ENCODE measurements at places on chromosomes 16 and 17. TPM values are rescaled to one million over a fixed set of nuclear protein-coding genes. Genes with fewer than 3 reads are reported as not detected.

Gene DNAH17
- 0.10 TPM for total RNA-seq

Gene PLEKHG4
- 16.3 TPM for total RNA-seq

Gene ABCA10
- total RNA-seq = 0.32 TPM

Gene KRTAP17-1
- not detected for total RNA-seq

Gene ZPBP2
- total RNA-seq = not detected

Gene PROCA1
- total RNA-seq = 5.3 TPM

Gene NPLOC4
- 113 TPM for total RNA-seq

DNA sequence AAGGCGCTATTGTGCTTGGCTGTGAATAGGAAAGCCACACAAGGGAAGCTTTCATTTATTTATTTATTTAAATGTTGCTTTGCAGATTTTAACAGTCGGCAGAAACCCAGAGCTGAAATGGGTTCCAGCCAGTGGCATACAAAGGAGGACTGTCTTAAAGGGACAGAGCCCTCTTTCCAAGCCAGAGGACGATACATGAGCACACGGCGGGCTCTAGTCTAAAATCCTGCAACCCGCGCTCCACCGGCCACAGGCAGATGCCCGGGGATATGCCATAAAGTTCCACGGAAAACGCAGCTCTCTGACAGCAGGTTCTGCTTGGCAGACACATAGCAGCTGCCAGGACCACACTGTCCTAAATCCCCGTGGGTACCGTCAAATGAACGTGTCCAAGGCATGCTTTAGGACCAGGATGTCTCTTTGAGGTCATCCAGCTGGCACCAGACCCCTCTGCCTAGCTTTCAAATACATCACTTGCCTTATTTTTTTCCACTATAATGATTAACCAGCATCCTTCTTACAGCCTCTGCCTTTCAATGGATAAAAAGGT, 64.6 kb downstream of the CYTH1 start:
- DNase-seq = no peak
- peaks cover 84% of the 10 kb centered on the region for H3K4me1 ChIP-seq
- no peak overlapping the region for H3K27ac ChIP-seq
- no peaks in the 10 kb centered on the region for H3K27me3 ChIP-seq

DNA sequence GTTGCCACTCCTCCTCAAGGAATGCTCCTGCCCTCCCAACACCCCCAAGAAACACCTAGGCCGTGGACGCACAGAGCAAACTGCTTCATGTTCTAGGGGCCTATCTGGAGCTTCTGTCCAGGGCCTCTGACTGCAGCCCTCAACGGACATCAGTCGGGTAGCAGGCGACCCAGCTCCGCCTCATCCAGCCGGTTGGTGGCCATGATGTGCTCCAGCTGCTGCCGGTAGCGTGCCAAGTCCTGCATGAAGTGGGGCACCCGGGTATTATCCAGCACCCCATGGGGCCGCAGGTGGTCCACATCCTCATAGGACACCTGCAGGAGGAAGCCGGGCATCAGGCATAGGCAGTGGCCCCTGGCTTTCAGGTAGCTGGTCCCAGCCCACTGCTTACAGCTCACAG, 6.3 kb downstream of the NOL3 start:
- no peak overlapping the region for H3K4me3 ChIP-seq
- peaks cover 50% of the 10 kb centered on the region for H3K4me1 ChIP-seq
- peaks cover 22% of the 10 kb centered on the region for H3K36me3 ChIP-seq
- H3K27me3 ChIP-seq = peaks cover 29% of the 10 kb centered on the region

GRCh38 chr17:75010683-75011400, 1.6 kb upstream of the MRPL58 start:
- no peak for DNase-seq
- peaks cover 9% of the 10 kb centered on the region for H3K36me3 ChIP-seq
- peaks cover 15% of the 10 kb centered on the region for H3K4me1 ChIP-seq
- no peak overlapping the region for H3K4me3 ChIP-seq
- H3K27ac ChIP-seq = no peak overlapping the region

DNA sequence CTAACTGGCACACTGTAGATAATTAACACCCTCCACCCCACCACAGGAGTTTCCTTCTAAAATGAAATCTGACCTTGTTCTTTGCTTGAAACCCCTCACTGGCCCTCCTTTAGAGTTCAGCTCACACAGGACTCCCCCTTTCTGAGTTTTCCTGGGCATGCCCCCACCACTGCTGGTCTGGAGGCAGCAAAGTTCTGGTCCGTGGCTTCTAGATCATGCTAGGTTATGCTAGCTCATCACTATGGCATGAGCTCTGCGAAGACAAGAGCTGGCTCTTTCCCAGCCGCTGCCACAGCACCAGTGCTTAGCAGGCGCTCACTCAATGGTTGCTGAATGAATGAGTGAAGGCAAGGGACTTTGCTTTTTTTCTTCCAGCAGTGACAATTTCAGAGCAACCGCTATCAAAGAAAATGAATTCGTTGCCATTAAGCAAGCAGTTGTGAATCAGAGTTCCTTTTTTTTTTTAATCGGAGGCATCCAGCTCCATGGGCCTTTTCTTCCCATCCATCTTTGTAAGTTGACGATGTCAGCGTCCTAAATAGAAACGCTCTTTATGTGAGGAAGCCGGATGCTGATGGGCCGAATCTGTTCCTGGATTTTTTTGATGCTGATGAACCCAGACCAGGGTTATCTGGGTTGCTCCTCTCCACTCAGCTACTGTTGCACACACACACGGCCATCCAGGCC, 80.8 kb upstream of the NOL11 start:
- H3K27ac ChIP-seq = no peak overlapping the region
- peaks cover 28% of the 10 kb centered on the region for H3K36me3 ChIP-seq
- H3K4me3 ChIP-seq = no peak overlapping the region
- no peaks in the 10 kb centered on the region for H3K27me3 ChIP-seq
- DNase-seq = no peak
- H3K4me1 ChIP-seq = no peaks in the 10 kb centered on the region

DNA sequence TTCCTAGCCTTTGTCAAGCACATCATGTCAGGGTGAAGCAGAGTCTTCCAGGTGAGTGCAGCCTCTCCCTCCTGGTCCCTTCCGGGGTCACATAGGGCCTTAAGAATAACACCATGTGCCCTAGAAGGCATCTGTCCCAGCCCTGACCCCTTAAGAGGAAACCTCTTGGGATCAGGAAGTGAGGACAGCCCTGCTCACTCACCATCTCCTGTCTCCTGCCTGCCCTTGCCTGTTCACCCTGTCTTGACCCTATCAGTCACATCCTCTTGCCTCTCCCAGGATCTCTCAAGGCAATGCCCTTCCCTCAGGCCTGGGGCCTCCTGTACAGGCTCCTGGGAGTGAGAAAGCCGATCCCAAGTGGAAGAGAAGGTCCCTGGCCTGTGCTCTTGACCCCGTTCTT, 13.9 kb downstream of the MYL4 start:
- H3K36me3 ChIP-seq = peaks cover 20% of the 10 kb centered on the region
- H3K27me3 ChIP-seq = no peaks in the 10 kb centered on the region
- peaks cover 52% of the 10 kb centered on the region for H3K4me1 ChIP-seq
- H3K27ac ChIP-seq = peak overlapping the region; percentile 3
- DNase-seq = no peak

DNA sequence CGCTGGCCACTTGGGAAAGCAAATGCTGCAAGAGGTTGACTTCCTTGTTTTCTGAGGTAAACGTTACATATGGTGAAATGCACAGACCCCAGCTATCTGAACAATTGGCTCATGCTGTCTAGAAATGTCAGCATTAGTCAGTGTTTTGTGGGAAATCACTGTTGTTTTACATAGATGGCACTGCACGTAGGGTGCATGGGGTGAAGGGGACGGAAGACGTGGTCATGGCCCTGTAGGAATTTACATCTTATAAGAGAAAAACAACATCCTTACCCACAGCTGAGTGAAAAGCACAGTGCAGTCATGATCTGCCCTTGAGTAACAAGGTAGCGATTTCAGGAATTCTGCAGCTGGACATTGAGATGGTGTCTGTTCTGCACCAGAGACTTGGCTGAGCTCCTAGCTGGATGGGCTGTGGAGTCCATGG, 15.2 kb downstream of the RPTOR start:
- no peak overlapping the region for H3K4me3 ChIP-seq
- no peaks in the 10 kb centered on the region for H3K36me3 ChIP-seq
- no peaks in the 10 kb centered on the region for H3K27me3 ChIP-seq
- H3K27ac ChIP-seq = no peak overlapping the region

- H3K4me3 ChIP-seq = no peak overlapping the region
- peaks cover 6% of the 10 kb centered on the region for H3K27me3 ChIP-seq
- DNase-seq = no peak
- H3K4me1 ChIP-seq = peaks cover 18% of the 10 kb centered on the region
- peaks cover 2% of the 10 kb centered on the region for H3K36me3 ChIP-seq
- no peak overlapping the region for H3K27ac ChIP-seq
Measured at GRCh38 chr17:32575852-32576251, 89.1 kb downstream of the CDK5R1 start.

GRCh38 chr16:86566601-86566965, at the start of gene FOXC2:
Gene FOXC2 (plus strand): TSS chr16:86566829. CDS start chr16:86567336, 507 bp downstream.
- H3K4me3 ChIP-seq = no peak within 1 kb of the TSS
- peak; percentile 42 for DNase-seq
- H3K27me3 ChIP-seq = peaks cover 58% of the 10 kb centered on the region
- H3K4me1 ChIP-seq = peaks cover 10% of the 10 kb centered on the region
- no peak within 1 kb of the TSS for H3K27ac ChIP-seq
- no peaks in the 10 kb centered on the region for H3K36me3 ChIP-seq

GRCh38 chr16:50801036-50801435, 59.1 kb downstream of the CYLD start:
- peaks cover 35% of the 10 kb centered on the region for H3K36me3 ChIP-seq
- H3K4me3 ChIP-seq = no peak overlapping the region
- no peak for DNase-seq
- no peak overlapping the region for H3K27ac ChIP-seq

DNA sequence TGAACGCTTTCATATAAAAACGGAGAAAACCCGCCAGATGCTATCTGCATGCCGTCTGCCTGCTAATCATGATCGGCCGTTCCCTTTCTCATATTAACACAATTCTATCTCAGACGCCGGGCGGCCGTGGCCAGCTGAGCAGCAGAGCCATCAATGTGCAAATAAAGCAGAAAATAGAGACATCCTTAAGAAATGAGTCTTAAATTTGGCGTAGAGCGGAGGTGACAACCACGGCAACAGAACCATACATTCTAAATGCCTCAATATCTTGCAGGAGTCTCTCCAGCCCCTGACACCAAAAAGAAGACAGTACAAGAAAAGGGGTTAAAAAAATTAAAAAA, 2.7 kb upstream of the IRX5 start:
- H3K27me3 ChIP-seq = peaks cover 56% of the 10 kb centered on the region
- H3K27ac ChIP-seq = peak overlapping the region; percentile 53
- peaks cover 12% of the 10 kb centered on the region for H3K36me3 ChIP-seq

- H3K4me3 ChIP-seq = no peak overlapping the region
- H3K4me1 ChIP-seq = no peaks in the 10 kb centered on the region
- no peaks in the 10 kb centered on the region for H3K27me3 ChIP-seq
- no peak for DNase-seq
Measured at GRCh38 chr17:1154704-1155103, 25.1 kb downstream of the ABR start.

- DNase-seq = no peak
- H3K27me3 ChIP-seq = no peaks in the 10 kb centered on the region
- peaks cover 14% of the 10 kb centered on the region for H3K4me1 ChIP-seq
- peaks cover 16% of the 10 kb centered on the region for H3K36me3 ChIP-seq
- no peak overlapping the region for H3K4me3 ChIP-seq
Measured at GRCh38 chr16:24925163-24925562, 79.4 kb downstream of the SLC5A11 start.

DNA sequence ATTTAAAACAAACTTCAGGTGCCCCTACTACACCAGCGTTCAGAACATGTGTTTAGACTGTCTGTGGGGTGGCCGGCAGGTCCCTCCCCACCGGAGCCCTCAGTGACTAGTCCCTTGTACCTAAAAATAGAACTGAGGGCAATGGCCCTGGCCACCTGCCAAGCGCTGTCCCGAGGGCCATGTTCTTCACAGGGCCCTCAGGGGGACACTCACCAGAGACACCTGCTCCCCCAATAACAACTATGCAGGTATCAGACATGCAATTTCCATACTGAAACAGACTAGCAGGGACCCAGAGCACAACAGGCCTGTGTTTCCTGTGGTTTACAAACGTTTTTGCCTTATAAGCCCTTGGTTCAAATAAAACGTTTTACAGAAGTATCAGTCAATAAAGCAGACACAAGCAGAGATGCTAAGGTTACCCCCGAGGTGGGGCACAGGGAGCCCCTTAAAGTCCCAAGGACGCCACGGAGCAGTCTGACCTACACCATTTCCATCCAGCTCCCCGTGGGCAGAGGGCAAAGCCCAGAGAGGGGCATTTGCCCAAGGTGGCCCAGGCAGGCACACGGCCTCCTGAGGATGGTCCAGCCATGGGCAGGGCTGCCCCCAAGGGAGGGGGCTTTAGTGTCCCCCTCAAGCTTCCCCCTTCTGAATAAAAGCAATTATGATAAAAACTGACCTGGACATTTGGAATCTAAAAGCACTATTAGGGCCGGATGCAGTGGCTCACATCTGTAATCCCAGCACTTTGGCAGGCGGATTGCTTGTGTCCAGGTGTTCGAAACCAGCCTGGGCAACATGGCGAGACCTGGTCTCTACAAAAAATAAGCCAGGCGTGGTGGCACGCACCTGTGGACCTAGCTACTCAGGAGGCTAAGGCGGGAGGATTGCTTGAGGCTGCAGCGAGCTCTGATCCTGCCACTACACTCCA, 896 bp upstream of the MYLK3 start:
- no peaks in the 10 kb centered on the region for H3K36me3 ChIP-seq
- H3K27me3 ChIP-seq = no peaks in the 10 kb centered on the region
- DNase-seq = no peak
- no peak overlapping the region for H3K4me3 ChIP-seq

DNA sequence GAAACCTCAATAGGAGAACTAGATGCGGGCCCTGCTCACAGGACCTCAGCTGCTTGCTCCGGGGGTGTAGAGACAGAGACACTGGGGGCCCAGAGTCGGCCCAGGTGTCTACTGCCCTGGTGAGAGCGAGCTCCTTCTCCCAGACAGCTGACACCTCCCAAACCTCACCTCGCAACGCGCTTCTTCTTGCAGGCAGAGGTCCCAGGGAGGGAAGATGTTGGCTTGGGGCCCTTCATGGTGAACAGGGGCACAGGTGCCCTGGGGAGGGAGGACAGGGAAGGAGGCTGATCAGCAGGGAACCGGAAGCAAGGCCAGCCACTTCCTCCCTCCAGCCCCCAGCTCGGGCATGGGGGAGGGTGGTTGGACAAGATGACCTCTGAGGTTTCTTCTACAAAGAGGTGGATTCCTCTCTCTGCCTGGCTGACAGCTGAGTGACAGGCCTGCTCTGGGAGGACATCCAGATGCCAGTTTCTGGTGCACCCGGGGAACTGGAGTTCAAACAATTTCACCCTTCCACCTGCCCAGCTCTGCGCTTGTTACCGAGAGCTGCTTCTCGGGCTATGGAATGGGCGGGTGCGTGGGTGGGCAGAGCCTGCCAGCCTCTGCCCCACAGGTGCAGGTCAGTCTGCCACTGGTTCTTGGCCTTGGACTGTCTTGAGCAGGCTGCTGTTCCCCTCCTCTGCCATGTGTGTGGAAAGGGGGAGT, 11.7 kb upstream of the GFAP start:
- no peak for DNase-seq
- H3K4me1 ChIP-seq = no peaks in the 10 kb centered on the region
- H3K27ac ChIP-seq = peak overlapping the region; percentile 61
- peaks cover 57% of the 10 kb centered on the region for H3K36me3 ChIP-seq

- no peak for DNase-seq
- peaks cover 11% of the 10 kb centered on the region for H3K36me3 ChIP-seq
- no peaks in the 10 kb centered on the region for H3K4me1 ChIP-seq
- no peak overlapping the region for H3K4me3 ChIP-seq
- H3K27ac ChIP-seq = no peak overlapping the region
- H3K27me3 ChIP-seq = no peaks in the 10 kb centered on the region
Measured at GRCh38 chr17:61835606-61836005, 27.7 kb downstream of the BRIP1 start.
